ENCODE measurements at places on chromosomes 4 and X.

DNA sequence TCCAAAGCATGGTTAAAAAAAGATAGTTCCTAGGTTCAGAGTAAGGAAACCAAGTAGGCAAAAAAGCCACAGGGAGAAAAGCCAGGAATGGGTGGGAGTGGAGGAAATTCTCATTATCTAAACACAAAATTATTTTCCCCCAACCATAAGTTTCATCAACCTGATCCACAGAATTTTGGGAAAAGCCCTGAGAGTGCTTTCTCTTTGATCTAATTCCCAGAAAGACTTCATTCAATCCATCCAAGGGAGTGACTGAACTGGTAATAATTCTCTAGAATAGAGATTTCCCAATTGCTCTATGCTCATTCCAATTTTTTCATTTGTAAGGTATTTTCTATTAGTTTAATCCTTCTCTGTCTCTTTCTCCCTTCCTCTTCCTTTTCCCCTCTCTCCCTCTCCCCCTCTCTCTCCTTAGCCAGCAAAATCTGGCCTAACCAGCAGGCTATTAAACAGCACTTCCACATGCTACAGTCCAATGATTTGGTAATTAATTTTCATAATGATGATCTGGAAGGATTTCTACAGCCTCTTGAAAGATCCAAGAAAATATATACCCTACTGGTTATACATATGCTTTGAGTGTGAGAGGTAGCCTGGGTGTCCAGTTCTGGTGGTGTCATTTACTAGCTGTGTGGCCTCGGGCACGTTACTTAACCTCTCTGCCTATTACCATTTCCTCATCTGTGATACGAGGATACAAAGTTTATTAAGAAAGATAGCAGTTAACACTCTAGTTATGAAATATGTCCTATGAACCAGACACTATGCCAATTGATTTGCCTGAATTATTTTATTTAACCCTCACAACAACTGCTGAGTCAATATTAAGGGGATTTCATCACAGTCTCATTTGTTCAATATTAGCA lies 251.5 kb upstream of the RASGEF1B start:
- DNase-seq = no peak

DNA sequence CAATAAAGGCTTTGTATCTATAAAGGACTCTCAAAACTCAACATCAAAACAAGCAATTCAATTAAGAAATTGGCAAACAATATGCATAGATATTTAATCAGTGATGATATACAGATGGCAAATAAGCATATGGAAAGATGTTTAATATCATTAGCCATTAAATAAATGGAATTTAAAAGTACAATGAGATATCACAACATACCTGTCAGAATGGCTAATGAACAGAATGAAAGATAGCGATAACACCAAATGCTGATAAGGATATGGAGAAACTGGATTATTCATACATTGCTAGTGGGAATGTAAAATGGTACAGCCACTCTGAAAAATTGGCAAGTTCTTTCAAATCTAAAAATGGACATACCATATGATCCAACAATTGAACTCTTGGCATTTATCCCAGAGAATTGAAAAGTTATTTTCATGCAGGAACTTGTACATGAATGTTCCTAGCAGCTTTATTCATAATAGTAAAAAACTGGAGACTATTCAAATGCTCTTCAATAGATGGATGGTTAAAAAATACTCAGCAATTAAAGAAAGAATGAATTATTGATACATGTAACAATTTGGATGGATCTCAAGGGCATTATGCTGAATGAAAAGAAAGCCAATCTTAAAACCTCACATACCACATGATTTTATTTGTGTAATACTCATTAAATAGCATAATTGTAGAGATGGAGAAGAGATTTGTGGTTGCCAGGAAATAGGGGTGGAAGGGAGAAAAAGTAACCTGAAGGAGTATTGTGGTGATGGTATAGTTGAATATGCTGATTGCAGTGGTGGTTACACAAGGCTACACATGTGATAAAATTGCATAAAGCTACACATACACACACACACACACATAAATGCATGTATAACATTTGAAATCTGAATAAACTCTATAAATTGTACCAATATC lies 45.9 kb upstream of the ALG13 start:
- no peak for DNase-seq

DNA sequence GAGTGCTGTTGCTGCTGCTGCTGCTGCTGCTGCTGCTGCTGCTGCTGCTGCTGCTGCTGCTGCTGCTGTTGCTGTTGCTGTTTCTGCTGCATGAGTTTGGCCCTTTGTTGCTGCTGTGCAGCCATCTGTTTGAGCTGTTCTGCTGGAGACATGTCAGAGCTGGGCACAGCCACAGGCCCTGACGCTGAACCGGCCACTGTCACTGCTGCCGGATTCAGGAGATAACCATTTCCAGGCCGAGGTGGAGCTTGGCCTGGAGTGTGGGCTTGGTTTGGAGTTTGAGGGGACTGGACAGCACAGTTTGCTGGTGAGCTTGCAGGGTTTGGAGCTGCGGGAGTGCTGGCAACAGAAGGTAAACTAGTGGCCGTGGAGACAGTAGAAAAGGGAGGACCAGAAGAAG lies 224.3 kb downstream of the MGST2 start:
- DNase-seq = no peak

- no peak for DNase-seq
Measured at GRCh38 chr4:115353370-115353769, 239.9 kb upstream of the NDST4 start.

- no peak for DNase-seq
Measured at GRCh38 chrX:49037883-49038475, 5.2 kb downstream of the TFE3 start.

DNA sequence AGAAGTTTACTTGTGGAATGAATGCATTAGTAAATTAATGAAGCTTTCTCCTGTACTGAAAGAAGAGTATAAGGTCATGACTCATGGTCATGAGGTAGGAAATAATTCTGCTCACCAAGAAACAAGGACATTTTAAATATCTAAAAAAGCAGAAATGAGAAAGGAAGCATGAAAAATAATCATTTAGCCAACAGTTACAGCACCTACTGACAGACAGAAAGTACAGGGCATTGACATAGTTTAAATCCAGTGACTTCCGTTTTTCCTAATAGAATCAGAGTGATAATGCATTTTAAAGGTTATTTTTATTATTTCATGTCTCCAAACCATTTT lies 30.5 kb upstream of the ACSL1 start:
- no peak for DNase-seq

- DNase-seq = no peak
Measured at GRCh38 chrX:10110984-10111363, 45.8 kb upstream of the CLCN4 start.

DNA sequence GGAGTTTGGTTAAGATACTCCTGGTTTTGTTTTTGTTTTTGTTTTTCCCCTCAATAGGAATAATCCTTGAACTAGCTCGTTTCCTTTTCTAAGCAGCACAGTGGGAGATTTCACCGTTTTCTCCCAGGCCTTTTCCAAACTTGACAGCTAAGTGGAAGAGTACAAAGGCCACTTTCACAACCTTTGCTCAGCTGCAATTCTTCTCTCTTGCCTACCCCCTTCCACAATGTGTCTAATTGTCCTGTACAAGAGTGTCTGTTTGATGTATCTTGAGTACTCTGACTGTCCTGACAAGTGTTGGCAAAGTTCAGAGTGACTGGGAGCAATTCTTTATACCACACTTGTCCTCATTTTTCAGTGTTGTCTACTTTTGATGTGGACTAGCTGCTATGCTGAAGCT lies 674.3 kb upstream of the AMOT start:
- no peak for DNase-seq

DNA sequence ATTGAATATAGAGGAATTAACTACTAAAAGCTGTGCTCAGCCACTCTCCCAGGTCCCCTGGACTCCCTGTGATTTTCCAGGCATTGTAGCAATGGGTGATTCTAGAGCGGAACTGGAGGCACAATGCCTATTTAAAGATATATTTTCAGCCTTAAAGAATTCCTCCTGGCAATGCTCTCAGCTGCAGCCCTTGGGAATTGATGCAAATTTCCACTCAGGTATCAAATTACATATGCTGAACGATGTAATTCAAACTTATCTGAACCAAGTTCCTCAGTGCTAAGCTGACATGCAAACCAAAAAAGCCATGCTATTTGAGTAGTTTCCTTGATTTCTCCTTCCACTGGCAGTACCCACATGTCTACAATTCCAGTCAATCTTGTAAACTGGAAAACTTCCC lies 86.3 kb upstream of the GABRA3 start:
- no peak for DNase-seq

DNA sequence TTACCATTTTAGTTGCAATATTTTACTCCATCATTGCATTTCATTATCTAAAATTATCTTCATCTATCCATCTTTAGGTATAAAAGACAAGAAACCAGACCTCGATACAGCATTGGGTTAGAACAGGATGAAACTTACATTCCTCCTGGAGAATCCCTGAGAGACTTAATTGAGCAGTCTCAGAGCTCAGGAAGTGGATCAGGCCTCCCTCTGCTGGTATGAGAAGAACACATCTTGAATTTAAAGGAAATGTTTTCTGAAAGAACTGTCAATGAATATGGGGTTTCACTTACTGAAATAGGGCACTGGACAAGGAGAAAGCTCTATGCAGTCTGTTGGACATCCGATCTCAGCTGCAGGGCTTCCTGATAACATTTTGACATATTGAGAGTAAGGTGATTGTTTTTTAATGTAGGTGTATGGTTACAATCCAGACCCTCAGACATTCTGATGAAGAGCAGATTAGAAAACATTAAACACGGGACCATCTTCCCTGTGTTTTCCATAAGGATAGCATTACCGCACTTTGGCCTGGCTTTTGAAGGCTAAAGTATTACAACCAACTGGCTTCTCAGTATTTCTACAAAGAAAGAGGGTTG lies 367.2 kb downstream of the BMPR1B start:
- peak; percentile 26 for DNase-seq

DNA sequence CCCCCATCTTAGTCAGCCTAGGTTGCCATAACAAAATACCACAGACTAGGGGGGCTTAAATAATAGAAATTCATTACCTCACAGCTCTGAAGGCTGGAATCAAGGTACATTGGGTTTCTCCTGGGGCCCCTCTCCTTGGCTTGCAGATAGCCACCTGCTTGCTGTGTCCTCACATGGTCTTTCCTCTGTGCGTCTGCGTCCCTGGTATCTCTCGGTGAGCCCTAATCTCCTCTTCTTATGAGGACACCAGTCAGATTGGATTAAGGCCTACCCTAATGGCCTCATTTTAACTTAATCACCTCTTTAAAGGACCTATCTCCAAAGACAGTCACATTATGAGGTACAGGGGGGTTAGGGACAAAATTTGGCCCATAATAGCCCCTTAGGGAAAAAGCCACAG lies 98.0 kb downstream of the SH3KBP1 start:
- no peak for DNase-seq

- DNase-seq = no peak
Measured at GRCh38 chrX:115233497-115234455, at the start of gene LRCH2. LRCH2 (minus strand) TSS chrX:115234096; CDS start chrX:115234041, 55 bp downstream.

- no peak for DNase-seq
Measured at GRCh38 chr4:76226418-76226817, 12.8 kb upstream of the SCARB2 start.

DNA sequence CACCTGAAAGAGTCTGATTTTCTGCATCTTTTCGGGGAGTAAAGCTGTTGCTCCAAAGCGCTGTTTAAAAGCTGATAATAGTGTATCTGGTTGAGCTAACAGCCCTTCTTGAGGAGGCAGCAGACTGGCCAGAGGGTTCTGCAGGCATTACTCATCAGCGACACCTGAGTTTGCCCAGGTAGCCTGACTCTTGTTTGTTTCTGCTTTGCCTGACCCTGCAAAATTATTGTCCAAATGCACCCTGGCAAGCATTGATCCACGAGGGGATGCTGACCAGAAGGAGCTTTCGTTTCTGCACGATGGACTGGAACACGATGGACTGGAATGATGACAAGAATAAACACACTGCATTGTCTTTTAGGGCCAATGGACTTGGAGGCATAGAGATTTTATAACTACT lies 6.2 kb downstream of the CD99 start:
- peak; percentile 28 for DNase-seq

- DNase-seq = no peak
Measured at GRCh38 chrX:139905743-139906142, 27.1 kb downstream of the ATP11C start.

GRCh38 chr4:5746250-5746649 lies 35.2 kb downstream of the EVC start:
- no peak for DNase-seq

- DNase-seq = no peak
Measured at GRCh38 chrX:2311501-2311900, 189.3 kb downstream of the DHRSX start.

DNA sequence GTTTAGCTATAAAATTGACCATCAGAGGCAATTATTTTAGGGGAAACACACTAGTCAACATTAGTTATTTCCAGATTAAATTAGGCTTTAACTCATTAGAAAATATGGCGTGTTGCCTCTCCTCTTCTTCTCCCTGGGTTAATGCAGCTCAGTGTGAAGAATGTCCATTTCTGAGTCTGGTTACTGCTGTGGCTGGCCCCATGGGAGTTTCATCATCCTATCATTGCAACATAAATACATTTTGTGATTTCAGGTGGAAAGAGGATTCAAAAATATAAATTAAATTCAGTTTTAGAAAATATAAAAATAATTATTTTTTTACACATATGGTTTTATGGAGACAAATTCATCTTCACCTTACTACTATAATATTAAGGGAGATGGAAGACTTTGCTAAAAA lies 288.5 kb upstream of the ARSJ start:
- DNase-seq = no peak

- DNase-seq = peak; percentile 18
Measured at GRCh38 chr4:154082760-154083535, 294.1 kb upstream of the SFRP2 start.

- no peak for DNase-seq
Measured at GRCh38 chr4:153792618-153793247, 3.9 kb upstream of the SFRP2 start.

GRCh38 chr4:22695917-22696316 lies 3.2 kb downstream of the GBA3 start:
- no peak for DNase-seq

DNA sequence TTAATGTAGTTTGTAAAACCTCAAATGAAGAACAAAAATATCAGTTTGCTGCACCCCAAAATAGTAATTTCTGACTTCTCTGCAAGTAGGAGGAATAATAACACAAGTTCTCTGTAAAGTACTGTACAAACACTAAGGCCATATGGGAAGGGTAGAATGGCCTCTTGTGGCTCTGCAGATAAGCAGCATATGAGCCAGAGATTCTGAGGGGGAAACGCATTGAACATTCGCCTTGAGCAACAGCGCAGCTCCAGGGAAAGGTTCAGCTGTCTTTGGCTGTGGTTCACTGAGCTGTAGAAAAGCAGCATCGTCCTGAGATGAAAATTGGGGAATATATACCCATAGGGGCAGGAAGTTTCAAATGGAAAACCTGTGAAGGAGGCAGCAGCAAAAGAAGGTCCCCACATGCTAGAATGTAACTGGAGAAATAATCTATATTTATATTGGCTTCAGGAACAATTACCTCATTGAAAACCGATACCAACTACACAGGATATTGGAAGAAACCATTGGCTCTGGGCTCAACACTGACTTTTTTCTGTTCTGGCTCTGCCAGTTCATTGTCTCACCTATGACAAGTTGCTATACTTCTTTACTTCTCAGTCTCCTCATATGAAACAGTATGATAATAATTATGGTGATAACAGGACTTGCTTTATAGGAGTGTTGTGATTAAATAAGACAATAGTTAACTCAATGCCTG lies 357.6 kb upstream of the CPEB2 start:
- no peak for DNase-seq

GRCh38 chr4:74006009-74006476 lies 7.6 kb upstream of the CXCL5 start:
- no peak for DNase-seq
